Hematopoietic multipotent progenitor cell treated with erythropoietin and hydrocortisone succinate and interleukin-3 and kit ligand, for 8 days (in vitro differentiated cells): ENCODE measurements at places on chromosomes 2 and 18.

GRCh38 chr2:64905338-64906024 is 83.7 kb upstream of the SLC1A4 start:
- DNase-seq, result no peak

DNA sequence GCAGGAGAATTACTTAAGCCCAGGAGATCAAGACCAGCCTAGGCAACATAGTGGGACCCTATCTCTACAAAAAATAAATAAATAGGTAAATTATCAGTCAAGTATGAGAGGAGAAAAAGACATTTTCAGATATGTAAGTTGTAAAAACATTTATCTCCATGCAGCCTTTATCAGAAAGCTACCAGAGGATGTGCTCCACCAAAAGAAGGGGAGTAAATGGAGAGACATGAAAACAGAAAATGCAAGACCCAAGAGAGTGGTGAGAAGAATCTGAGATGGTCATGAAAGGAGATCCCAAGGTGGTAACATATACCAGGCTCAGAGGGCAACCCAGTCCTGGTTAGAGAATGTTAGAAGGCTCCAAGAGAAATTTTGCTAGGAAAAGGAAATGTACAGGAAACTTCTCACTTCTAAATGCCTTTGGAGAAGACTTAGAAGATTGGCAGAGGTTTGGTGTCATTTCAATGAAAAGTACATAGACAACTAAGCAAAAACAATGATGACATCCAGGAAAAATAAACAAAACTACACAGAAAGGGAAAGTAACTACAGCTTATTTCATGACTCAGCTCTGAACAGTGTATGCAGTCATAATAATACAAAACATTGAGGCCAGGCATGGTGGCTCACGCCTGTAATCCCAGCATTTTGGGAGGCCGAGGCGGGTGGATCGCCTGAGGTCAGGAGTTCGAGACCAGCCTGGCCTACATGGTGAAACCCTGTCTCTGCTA is 19.5 kb downstream of the CIB4 start:
- no peak for DNase-seq

DNA sequence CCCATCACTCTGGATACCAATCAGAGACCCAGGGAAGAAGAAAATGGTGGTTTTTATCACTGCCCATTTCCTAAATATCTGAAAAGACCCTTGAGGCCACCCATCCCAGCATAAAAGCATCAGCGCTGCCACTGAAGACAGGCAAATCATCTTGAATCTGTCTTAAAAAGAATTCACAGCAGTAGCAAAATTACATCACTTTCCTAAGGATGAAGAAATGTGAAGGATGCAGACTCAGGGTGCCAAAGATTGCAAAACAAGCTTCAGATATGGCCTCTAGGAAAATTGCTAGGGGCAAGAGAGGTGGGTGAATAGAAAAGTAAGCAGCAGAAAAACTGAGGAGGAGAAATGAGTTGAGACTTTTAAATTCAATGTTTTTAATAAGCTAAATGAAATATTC is 70.0 kb downstream of the SLC25A12 start:
- DNase-seq, result no peak

- peak; percentile 32 for DNase-seq
Measured at GRCh38 chr2:37892436-37893114, 32.5 kb upstream of the RMDN2 start.

DNA sequence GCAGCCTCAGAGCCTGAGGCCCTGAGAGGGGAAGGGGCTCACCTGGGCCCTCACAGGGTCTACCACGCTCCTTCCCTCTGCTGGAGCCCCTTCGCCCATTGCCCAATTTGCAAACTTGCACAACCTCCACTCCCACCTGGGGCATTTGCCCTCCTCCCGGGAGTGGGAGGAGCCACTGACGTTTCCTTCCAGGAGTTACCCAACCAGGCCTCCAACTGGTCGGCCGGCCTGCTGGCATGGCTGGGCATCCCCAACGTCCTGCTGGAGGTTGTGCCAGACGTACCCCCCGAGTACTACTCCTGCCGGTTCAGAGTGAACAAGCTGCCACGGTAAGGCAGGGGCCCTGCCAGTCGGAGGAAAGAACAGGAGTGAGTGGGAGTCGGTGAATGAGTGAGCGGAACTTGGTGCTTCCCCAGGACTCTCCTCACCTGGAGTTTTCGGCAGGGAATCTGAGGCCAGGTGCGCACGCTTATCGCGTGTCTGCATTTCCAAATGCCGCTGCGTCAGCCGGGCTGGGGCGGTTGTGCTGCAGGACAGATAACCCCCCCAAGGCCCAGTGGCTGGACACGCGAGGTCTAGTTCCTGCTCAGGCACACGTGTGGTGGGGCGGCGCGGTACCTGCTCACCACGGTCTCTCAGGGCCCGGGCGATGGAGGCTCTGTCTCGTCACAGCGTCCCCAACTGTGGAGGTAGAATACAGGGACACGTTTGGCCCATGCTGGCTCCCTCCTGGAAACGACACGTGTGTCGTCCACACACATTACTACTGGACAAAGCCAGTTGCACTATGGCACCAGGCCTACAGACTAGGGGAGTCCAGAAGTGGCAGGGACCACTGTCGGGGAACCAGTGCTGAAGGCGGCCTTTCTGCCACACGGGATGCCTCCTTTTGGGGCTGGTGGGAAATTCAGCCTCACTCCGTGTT is 11.7 kb downstream of the ANO7 start:
- no peak for DNase-seq

DNA sequence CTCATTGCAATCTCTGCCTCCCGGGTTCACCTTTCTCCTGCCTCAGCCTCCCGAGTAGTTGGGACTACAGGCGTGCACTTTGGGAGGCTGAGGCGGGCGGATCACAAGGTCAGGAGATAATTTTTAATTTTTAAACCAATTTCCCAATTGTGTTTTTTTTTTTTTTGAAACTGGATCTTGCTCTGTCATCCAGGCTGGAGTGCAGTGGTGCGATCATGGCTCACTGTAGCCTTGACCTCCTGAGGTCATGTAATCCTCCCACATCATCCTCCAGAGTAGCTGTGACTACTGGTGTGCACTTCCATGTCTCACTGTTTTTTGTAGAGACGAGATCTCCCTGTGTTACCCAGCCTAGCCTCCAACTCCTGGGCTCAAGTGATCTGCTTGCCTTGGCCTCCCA is 49.3 kb downstream of the GLS start:
- DNase-seq, result no peak

DNA sequence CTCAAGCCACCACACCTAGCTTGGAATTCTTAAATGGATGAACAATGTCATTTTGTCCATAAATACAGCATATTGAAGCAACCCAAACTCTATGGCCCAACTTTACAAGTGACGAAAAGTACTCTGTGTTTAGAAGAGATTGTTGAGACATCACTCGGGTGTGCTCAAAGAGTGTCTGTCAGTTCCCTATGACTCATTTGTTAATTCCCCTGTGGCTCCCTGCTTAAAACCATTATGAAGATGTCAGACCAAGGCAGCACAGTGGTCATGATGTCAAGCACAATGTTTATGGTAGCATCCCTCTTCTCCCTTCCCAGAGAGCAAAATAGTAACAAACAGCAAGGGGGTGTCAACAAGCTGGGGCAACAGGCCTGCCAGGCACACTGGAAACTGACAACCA is 3.0 kb downstream of the LYG1 start:
- DNase-seq, result no peak

GRCh38 chr2:236221798-236222197 is 42.4 kb downstream of the ASB18 start:
- DNase-seq, result no peak

GRCh38 chr2:64643838-64644457 is 9.8 kb downstream of the SERTAD2 start:
- DNase-seq, result peak; percentile 12

DNA sequence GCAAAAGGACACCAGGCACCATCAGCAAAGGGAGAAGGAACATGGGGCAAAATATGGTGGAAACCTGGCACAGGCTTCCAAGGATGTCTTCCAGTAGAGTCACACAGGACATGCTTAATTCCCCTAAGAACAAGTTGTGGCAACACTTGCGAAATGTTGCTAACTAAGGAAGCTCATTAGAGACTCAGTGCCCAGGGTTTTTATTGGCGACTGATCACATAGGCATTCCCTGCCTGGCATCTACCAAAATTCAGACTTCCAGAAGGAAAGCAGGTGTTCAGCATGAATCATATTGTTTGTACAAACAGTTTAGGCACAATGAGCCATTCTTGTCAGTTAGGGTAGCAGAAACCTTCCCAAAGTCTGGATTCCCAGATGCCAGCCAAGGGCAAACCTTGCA is 25.7 kb downstream of the SLC4A1AP start:
- no peak for DNase-seq

DNA sequence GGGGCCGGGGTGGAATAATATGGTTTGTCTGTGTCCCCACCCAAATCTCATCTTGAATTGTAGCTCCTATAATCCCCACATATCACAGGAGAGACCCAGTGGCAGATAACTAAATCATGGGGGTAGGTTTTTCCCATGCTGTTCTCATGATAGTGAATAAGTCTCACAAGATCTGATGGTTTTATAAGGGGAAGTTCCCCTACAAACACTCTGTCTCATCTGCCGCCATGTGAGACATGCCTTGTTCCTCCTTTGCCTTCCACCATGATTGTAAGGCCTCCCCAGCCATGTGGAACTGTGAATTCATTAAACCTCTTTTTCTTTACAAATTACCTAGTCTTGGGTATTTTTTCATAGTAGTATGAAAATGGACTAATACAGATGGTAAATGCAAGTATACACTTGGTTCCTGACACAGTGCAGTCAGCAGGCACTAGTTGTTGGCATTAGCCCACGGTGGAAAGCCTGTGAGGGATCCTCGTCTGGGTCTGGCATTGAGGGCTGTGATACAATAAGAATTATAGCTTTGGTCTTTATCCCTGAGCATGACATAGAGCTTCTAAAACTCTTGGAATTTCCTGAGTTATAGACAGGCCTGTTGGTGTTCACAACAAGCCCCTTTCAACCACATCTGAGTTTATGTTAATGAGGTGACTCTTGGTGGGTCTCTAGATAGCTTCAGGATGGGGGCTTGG is 135.8 kb downstream of the CABLES1 start:
- DNase-seq, result no peak

GRCh38 chr2:104025295-104025694 is 828.6 kb upstream of the POU3F3 start:
- no peak for DNase-seq

- no peak for DNase-seq
Measured at GRCh38 chr2:67694445-67694844, 297.3 kb downstream of the ETAA1 start.

- DNase-seq, result no peak
Measured at GRCh38 chr2:133517876-133518275, 50.4 kb downstream of the NCKAP5 start.

DNA sequence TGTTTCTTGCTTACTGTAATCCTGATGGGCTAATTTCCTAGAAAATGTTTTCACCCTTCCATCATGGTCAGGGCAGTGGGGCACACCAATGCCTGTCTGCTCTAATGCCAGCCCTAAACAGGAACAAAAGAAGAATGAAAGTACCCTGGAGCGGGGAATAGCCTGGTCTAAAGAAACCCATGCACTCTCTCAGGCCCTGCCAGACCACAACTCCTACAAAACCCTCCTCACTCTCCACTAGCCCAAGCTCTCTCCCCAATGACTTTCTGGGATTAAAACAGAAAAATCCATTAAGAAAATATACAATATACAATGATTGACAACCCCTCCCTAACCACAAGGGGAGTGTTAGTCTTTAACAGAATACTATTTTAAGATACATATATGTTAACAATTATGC is 67.6 kb downstream of the AAK1 start:
- no peak for DNase-seq

- DNase-seq, result no peak
Measured at GRCh38 chr2:192534072-192534471, 339.3 kb upstream of the TMEFF2 start.

DNA sequence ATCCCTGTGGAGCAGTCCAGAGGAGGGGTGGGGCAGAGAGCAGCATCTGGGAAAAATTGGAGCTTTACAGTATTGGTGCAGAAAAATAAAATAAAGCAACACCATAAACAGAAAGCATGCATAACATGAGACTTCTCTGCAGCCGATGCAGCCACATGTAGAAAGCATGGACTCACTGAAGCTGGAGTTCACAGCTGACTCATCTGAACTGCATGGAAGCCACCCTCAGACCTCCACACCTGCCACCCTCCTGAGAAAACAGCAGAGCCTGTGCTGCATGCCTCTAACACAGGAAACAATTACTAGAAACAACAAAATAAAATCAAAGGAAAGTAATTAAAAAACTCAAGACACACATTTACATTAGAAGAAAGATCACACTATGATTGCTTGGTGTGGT is 169.4 kb upstream of the ALKAL2 start:
- DNase-seq, result no peak

GRCh38 chr18:36608107-36608506 is 220.7 kb downstream of the TPGS2 start:
- DNase-seq, result no peak

DNA sequence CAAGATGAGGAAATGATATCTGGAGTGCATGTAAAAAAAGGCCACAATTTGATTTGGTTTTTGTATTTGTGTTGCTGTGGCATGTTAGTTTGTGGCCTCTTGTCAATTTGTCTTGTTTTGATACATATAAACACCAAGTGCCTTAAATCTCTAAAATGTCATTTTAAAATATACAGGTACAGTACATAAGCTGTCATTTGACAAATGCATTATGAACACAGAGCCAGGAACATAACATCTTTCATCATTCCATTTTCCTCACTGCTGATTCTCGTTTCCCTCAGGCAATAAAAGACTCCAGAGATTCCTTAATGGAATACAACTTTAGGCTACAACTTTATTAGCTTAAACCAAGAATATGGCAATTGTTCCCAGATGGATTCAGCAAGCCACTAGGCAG is 217.5 kb downstream of the ZNF804A start:
- DNase-seq, result no peak

DNA sequence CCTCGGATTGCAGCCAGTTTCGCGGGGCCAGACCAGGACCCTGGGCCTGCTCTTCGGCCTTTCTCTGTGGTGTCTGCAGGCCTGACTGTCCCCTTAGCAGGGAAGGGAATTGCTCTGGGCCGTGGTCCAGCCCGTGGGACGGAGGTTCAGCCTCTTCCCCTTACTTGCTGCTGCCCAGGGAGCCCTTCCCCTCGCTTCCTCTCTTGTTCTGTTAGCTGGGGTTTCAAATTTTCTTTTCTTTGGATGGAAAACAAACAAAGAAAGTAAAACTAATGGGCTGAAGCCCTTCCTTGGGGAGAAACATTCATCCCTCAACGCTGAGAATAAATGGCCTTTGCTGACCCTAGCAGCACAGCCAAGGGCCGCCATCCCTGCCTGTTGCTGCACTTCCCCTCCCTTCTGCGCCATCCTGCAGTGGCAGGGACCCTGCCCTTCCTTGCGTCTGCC is 52.4 kb downstream of the ASAP2 start:
- no peak for DNase-seq

GRCh38 chr2:239389414-239390329 is 11.1 kb downstream of the HDAC4 start:
- DNase-seq, result no peak
